IMR-90 (cell line): ENCODE measurements at places on chromosomes 12 and 14. TPM values are rescaled to one million over a fixed set of nuclear protein-coding genes. Genes with fewer than 3 reads are reported as not detected.

- no peak for DNase-seq
- H3K4me3 ChIP-seq = no peak overlapping the region
- H3K4me1 ChIP-seq = peaks cover 14% of the 10 kb centered on the region
Observed at GRCh38 chr14:71721791-71722190, 210.4 kb upstream of the RGS6 start.

DNA sequence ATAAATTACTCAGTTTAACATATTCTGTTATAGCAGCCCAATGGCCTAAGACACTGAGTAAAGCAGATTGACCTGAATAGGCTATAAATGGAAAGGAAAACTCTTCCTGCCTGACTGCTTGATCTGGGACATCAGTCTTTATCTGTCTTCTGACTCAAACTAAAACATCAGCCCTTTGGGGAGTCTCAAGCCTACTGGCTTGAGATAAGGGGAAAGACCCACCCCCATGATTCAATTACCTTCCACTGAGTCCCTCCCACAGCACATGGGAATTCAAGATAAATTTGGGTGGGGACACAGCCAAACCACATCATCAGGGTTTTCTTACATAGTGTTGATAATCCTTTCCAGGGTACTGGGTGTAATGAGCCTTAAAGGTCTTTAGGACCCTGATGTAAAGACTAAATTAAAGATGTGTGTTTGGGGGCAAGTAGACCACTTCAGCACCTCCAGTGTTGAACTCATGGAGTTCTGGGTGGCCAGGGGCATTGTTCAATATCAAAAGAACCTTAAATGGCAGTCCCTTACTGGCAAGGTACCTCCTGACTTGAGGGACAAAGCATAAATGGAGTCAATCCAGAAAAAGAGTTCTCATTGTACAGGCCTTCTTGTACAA is 67.8 kb downstream of the TSHR start:
- H3K36me3 ChIP-seq = no peaks in the 10 kb centered on the region
- no peak for DNase-seq

GRCh38 chr12:124408822-124409517 is 114.1 kb downstream of the RFLNA start:
- H3K4me3 ChIP-seq = no peak overlapping the region
- H3K27me3 ChIP-seq = no peaks in the 10 kb centered on the region
- no peak overlapping the region for H3K27ac ChIP-seq
- no peak for DNase-seq
- peaks cover 29% of the 10 kb centered on the region for H3K4me1 ChIP-seq

DNA sequence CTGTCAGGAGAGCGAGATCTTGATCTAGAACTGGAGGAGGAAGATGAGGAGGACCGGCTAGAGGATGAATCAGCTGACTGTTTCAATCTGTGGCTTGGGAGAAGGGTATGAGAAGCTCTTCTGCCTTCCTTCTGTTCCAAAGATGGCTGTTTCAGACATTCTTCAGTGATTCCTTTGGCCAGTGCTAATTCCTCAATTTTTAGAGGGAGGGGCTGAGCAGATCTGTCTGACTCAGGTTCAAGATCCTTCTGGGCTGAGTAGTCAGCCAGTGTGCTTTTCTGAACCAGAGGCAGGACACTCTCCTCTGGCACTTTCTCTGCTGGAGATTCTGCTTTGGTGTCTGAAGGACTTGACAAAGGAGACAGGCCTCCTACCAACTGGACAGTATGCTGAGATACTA is 15.2 kb downstream of the ACIN1 start:
- H3K4me1 ChIP-seq = peaks cover 14% of the 10 kb centered on the region
- no peaks in the 10 kb centered on the region for H3K27me3 ChIP-seq
- peak overlapping the region; percentile 93 for H3K27ac ChIP-seq
- peak; percentile 52 for DNase-seq

DNA sequence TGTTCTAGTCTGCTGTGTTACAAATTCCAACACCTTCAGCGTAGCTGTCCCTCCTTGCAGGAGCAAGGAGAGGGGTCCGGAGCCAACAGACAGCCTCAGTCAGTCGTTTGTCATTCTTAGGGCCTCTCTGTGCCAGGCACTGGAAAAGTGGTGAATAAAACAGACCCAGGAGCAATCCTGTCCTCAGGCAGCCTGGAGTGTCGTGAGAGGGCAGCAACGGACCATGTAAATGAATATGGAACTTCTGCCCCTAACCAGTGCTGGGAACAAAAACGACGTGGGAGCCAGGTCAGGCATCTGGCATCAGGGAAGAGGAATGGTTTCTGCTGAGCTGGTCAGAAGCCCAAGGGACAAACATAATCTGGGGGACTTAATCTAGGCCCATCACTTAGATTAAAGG is 64.8 kb upstream of the PSMC1 start:
- peaks cover 10% of the 10 kb centered on the region for H3K27me3 ChIP-seq
- H3K4me3 ChIP-seq = no peak overlapping the region
- no peak for DNase-seq
- no peaks in the 10 kb centered on the region for H3K36me3 ChIP-seq
- no peak overlapping the region for H3K27ac ChIP-seq

DNA sequence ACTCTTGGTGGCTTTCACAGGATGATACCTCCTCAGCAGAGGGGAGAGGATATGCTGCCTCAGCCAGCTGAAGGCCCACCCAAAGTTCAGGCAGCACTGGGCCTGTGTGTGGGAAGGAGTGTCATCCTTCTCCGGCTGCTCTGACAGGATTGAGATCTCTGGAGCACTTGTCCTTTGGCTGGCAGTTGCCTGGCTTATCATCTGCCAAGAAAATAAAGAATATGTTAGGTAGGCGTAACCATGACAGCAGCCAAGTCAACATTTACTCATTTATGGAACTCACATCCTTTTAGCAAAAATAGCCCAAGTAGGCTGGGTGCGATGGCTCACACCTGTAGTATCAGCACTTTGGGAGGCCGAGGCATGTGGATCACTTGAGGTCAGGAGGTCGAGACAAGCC is 68.5 kb downstream of the PPFIBP1 start:
- no peak overlapping the region for H3K4me3 ChIP-seq
- H3K27ac ChIP-seq = no peak overlapping the region
- DNase-seq = peak; percentile 76

GRCh38 chr12:91007531-91008290 is 2.9 kb upstream of the EPYC start:
- DNase-seq = no peak
- no peaks in the 10 kb centered on the region for H3K27me3 ChIP-seq
- no peaks in the 10 kb centered on the region for H3K36me3 ChIP-seq

Gene P3H3
- 25.8 and 27.8 TPM in 2 replicates for total RNA-seq

Gene INHBC
- total RNA-seq = not detected in 2 replicates
